Stimulated activated CD8-positive, alpha-beta memory T cell treated with anti-CD3 and anti-CD28 coated beads, Interleukin-12 subunit alpha, Interleukin-12 subunit beta, amount 100 ng/mL, for 4 hours (primary cell): ENCODE measurements at places on chromosomes 1 and 21.

DNA sequence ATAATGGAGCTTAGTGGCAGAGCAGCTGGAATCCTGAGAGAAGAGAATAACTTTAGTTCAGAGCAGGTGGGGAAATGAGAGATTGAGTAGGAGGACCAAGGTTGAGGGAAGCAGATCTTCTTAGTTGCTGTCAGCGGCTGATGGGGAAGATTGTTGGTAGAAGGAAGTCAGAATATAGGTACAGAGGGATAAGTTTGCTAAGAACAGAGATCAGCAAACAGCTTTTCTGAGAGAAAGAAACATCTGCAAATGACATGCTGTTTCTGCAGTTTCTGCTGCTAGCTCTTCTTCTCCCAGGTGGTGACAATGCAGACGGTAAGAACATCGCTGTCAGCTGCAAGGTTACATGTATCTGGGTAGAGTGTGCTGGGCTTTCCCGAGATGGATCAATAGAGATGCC lies at the start of gene CD1C:
CD1C (plus strand) TSS at position 113 of the 400 bp plus-strand sequence; CDS start at position 255, 142 bp downstream.
- no peak for DNase-seq

DNA sequence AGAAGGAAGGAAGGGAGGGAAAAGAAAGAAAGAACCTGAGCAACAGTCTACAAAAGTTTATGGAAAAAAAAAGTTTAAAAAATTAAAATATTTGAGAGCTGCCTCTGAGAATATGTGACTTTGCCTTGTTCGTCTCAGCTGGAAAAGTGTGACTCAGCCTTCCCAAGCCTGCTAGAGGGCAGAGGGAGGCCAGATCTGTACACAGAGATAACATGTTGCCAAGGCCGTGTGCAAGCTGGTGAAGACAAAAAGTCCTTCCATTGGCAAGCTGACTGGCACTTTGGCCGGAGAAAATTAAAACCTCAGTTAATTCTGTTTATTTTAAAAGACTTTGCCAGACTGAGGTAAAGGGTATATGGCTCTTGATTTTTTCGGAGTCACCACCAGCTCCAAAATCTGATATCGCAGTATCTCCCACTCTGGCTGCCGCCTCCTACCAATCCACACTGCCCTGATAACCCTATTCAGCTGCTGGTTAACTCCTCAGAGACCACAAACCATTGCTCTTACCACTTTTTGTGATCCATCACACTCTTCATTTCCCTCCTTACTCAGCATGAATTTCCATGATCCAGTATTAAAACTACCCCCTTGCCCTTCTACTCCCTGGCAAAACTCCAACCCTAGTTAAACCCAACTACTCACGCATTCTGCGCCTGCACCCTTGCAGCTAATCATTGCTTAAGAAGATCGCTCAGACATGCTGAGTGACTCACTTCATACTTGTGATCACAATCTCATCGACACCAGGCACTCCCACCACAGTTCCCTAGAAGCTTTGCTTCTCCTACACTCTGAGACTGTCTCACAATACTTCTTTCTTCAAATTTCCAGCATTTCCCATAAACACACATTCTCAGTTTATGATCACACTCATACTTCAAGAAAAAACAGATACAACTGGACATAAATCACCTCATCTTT lies 5.7 kb upstream of the PPP1R15B start:
- no peak for DNase-seq

DNA sequence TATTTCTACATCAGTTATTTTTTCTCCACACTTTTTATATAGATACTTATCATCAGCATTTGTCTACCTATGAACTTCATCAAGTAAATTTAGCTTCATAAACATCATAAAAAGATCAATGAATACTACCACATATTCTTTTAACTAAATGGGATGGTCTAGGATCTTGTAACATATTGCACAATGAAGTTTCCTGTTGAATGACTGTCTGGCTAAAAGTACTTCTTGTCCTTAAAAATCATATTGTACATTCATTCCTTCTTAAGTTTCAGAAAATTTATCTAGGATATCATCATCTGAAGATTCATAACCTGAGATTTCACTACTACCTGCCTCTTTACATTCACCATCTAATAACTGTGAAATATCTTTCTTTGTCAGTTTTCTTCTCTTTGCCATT lies 69.0 kb downstream of the MAGI3 start:
- no peak for DNase-seq

GRCh38 chr21:33266789-33267135 lies 595 bp downstream of the IL10RB start:
- peak; percentile 13 for DNase-seq

- DNase-seq = no peak
Observed at GRCh38 chr1:176032040-176032645, 174.9 kb downstream of the COP1 start.

DNA sequence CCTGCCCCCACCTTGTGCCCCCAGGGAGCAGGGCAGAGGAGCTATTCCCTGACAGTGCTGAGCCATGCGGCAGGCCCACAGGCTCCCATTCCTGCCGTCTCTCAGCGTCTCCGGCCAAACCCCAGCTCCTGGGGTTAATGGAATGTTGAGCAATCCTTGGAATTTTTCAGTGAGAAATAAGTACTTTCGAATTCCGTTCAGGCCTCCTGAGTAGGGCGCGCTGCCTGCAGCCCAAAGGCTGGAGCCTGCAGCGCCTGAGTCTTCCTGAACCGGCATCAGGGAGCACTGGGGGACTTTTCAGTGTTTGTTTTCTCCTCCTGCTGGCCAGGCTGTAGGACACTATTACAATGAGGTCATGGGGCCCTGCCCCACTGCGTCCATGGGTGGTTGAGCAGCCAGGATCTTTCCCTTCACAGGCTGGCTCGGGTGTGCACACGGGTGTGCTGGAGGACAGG lies 33.3 kb upstream of the CSF1 start:
- DNase-seq = no peak

DNA sequence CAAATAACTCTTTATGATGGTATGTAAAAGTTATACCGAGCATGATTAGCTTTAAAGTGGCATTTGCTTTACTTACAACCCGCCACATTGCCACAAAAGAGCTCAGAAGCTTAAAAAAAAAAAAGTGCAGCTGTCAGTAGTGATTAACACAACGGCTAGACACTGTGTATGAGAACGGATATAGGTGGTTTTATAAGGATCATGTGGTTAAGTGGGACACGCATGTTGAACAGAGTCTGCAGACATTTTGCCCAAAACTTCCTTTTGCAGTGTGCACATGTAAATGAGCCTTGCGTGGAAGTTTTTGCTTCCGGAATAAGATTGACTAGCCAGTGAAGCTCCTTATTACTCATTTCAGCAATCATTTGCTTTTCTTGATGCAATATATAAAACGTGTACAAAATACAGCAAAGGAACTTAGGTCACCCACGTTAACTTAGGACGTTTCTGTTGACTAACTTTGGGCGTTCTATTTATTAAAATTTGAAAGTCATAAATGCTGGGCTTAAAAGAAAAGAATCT lies 58.7 kb upstream of the RGS1 start:
- peak; percentile 19 for DNase-seq

DNA sequence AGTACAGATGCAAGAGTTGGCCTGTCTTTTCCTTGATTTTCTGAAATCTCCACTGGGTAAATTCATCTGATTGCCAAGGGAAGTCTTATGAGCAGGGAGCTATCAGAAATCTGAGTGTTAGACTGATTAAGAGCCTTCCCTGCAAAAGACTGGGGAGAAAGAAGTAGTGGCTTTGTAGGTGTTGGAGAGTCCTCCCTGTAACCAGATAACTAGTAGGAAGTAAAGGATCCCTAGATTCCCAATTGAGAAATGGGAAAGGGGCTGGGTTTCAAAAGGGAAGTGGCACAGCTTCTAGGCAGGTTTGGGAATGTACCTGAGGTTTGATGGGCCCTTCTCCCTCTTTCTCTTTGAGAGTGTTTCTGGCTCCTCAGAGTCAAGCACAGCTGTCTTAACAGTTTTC lies 2.1 kb downstream of the TLCD4 start:
- DNase-seq = no peak

- no peak for DNase-seq
Observed at GRCh38 chr1:143698016-143698415, 273.8 kb downstream of the FAM72C start.

- no peak for DNase-seq
Observed at GRCh38 chr1:23478896-23479665, 4.9 kb downstream of the ASAP3 start.

DNA sequence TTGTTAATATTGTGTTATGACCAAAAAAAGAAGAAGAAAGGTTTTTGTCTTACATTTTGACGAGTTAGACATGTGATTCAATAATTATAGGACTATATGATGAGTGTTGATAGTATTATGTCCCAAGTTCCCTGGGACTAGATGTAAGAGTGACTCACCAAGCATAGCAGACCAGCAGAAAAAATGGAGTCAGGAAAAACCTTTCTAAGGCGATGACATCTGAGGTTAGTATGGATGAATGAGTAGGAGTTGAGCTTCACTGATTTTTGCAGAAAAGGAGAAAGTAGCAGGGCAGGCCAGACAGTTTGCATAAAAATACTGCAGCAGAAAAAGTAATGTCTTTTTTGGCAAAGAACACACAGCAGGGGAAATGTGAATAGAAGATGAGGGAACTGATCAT lies 1041.3 kb upstream of the ADGRL4 start:
- no peak for DNase-seq

- no peak for DNase-seq
Observed at GRCh38 chr1:244968881-244969280, 104.5 kb upstream of the HNRNPU start.

- no peak for DNase-seq
Observed at GRCh38 chr21:15797577-15798363, 68.0 kb downstream of the USP25 start.

DNA sequence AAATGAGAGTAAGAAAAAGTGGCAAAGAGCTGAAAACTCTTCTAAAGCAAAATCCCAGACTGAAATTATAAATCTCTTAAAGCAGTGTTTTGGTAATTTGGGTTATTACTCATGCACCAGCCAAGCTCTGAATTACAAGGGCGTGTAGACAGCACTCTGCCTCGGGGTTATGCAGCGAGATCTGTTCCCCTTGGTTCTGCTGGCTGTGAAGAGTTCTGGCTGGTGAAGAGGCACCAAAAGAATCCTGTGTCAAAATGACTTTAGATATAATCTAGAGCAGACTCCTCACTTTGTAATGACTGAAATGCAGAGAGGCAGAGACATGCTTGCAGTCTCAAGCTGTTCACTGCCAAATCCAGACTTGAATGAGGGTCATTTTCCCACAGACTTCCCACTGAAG lies 461.8 kb upstream of the CXADR start:
- no peak for DNase-seq

DNA sequence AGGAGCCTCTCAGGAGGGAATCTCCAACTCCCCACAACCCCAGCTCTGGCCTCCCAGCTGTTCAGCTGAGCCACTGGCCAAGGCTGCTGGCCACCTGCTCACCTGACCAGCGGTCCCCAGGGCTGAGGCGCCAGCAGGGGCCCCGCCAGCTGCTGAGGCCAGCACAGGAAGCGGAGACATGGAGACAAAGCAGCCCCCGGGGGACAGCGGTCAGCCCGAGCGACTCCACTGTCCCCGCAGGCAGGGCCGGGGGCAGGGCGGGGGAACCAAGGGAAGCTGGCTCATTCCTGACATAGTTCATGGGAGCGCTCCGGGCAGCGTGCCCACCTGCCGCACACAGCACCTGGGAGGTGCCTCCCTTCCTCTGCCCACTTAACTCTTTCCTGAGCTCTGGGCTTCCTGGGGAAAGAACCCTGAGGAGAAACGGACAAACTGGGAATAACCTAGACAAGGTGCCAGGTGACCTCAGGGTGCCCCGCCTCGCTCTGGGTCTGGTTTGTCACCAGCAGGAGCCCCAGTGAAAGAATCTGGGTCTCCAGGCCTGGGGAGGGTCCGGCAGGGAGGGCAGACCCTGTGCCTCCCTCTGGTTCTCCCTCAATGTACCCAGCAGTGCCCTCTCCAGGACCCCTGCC lies 10.7 kb downstream of the EPHA2 start:
- no peak for DNase-seq

DNA sequence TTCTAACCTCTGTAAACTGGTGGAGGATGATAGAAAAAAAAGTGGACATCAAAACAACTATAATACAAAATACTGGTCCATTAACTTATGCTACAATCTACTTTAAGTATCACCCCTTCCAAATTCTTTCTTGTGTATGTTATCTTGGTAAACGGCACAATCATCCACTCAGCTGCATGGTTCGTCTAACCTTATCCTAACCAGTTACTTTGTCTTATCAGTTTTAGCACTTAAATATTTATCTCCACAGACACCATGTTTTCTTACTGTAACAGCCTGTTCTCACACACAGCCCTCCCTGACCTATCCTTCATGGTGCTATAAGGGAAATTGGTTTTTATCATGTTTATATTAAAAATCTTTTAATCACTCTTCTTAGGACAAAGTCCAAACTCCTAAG lies 157.2 kb downstream of the PTGER3 start:
- DNase-seq = no peak

GRCh38 chr1:55547405-55547804 lies 332.2 kb upstream of the USP24 start:
- DNase-seq = no peak

DNA sequence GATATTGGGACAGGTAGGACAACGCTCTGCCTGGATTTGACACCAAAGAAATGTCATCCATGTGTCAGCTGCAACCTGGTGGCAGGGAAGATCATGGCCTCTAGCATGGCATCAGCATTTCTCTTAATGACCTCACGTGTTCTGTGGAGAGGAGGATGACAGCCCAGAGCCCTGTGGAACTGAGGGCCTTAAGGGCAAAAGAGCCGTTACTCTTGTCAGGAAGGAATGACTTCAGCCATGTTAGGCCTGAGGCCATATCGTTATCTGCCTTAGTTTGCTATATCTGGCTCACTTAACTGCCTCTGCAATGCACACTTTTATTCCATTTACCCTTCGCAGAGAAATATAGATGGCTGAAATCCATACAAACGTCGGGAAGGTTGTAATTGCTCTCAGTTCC lies 83.2 kb upstream of the PBX1 start:
- DNase-seq = no peak

GRCh38 chr1:195141294-195141693 lies 1466.9 kb downstream of the KCNT2 start:
- DNase-seq = no peak

DNA sequence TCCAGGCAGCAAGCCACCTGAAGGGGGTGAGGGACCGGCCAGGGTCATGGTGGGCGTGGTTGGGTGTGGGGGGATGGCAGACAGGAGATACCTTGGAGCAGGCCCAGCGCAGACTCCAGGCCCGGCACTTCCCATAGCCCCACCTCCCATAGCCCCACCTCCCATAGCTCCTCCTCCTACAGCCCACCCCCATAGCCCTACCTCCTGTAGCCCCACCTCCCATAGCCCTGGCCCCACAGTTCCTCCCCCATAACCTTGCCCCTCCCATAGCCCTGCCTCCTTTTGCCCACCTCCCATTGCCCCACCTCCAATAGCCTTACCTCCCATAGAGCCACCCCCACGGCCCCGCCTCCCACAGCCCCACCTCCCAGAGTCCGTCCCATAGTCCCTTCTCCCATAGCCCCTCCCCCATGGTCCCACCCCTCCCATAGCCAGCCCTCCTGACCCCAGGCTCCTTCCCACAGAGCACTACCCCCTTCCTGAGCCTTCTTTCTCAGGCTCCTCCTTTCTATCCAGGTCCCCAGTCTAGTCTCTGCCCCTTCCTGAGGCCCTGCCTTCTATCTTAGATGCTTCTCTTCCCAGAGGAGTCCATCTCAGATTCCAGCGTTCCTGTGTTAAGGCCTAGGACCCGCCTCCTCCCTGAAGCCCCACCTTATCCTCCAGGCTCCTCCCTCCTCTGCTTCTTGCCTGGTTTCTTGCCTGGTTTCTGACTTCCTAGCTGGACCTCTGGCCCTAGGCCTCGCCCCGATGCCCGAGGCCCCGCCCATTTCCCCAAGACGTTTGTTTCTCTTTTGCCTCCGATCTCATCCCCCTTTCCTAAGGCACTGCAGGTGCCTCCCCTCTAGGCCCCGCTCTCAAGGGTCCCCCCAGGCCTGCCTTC lies 46.8 kb downstream of the PTPRU start:
- DNase-seq = no peak
